Hindlimb muscle (tissue), 1 donor: ENCODE measurements at places on chromosomes 2 and 18.

GRCh38 chr2:112260295-112260625 is 5.4 kb upstream of the ZC3H8 start:
- no peak for DNase-seq

GRCh38 chr18:49751427-49752094 is 61.8 kb downstream of the ACAA2 start:
- DNase-seq = no peak

DNA sequence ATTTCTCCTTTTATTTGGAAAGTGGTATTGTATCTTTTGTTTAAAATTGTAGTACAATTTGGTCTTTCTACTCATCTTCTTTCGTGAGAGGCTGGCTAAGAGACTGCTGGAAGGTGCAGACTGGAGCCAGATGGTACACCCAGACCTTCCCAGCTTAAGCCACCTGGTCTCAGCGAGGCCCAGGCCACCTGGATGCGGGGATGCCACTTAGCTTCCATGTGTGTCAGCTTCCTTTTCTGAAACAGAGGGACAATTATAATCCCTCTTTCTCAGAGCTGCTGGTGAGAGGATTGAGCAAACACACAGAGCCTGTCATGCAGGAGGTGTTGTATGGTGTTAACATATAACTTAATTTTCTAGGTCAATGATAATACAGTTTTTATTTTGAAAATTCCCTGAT is 17.4 kb downstream of the FARP2 start:
- no peak for DNase-seq

DNA sequence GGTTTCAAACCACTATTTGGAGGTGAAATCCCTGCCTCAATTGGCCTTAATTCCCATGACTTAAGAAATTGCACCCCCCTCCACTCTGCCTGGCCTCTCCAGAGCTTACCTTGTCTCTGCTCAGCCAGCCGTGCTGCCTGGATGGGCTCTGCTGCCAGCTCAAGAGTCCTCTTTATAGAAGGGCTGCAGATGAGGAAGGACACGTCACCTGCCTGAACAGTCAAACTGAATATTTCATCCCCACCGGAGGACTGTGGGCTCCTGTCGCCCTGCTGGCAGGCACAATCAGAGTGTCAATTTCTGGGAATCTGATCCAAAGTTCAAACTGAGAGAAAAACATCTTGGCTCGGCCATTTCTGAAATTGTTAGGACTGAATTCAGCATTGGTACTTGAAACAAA is at the start of gene OTOS:
OTOS (minus strand) TSS at position 148 of the 400 bp plus-strand sequence. CDS start 332 bp downstream, outside the sequence.
- DNase-seq = no peak

DNA sequence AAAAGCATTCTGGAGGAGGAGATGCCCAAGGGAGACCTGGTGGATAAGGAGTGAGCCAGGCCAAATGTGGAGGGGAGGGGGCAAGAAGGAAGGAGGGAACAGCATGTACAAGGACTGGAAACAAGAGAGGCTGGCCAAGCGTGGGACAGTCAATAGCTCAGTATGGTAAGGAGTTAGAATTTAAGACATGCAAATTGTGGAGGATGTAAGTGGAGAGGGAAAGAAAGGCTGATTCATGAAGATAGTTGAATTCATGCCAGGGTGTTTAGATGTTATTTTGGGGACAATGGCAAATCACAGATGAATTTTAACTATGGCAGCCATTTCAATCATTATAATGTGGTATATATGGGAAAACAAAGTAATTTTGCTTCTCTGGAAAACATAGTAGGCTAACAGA is 462.3 kb downstream of the MEIS1 start:
- DNase-seq = no peak

- no peak for DNase-seq
Measured at GRCh38 chr2:69668598-69668997, 25.1 kb upstream of the AAK1 start.

GRCh38 chr2:30694286-30695055 is 112.8 kb downstream of the CAPN13 start:
- DNase-seq = no peak
